ENCODE measurements at places on chromosomes 16 and 17. TPM values are rescaled to one million over a fixed set of nuclear protein-coding genes. Genes with fewer than 3 reads are reported as not detected.

The RASL10B gene
- total RNA-seq = 0.73 TPM

The CCL1 gene
- 21.9 TPM for total RNA-seq

The SLC12A3 gene
- not detected for total RNA-seq

The SLC6A2 gene
- not detected for total RNA-seq

The EPX gene
- total RNA-seq = not detected

The TBC1D3E gene
- total RNA-seq = not detected

The KRTAP1-1 gene
- not detected for total RNA-seq

The RAI1 gene
- 21.6 TPM for total RNA-seq

The CTU2 gene
- 66.8 TPM for total RNA-seq
